Posterior cingulate gyrus (tissue), 11 donors: ENCODE measurements at places on chromosomes 12 and 14.
A peak's percentile ranks its signal among the peaks of the same experiment; 100 is the strongest.

- DNase-seq = no peak
Observed at GRCh38 chr14:69582212-69582611, 7.5 kb upstream of the CCDC177 start.

DNA sequence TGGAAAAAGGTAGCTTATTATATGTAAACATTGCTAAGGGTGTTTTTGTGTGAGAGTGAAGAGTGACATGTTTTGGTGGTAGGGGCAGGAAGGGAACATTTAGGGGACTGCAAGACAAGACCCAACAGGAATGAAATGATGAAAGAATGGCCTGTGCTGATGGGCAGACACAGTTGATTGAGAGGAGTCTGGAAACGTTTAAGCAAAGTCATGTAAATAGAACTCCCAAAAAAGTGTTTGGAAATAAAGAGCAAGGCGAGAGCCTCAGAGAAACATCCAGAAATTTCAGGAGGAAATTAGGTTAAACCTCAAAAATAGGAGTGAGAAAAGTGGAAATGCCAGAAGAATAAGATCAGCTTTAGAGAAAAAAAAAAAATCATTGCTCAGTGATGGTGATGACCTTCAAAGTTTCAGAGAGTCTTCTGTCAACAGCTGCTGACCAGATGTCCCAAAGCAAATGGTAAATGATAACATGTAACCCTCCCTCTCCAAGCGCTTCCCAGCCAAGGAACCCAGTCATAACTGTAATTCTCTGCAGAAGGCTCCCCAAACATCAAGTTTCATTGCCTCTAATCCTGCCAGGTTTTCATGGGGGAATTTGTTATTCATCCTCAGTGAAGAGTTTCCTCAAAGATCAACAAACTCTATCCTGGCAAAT, 223.2 kb upstream of the FAR2 start:
- no peak for DNase-seq

- no peak for DNase-seq
Observed at GRCh38 chr14:39956372-39956771, 524.1 kb upstream of the FBXO33 start.

- DNase-seq = no peak
Observed at GRCh38 chr14:100490252-100490651, 97.0 kb downstream of the BEGAIN start.

DNA sequence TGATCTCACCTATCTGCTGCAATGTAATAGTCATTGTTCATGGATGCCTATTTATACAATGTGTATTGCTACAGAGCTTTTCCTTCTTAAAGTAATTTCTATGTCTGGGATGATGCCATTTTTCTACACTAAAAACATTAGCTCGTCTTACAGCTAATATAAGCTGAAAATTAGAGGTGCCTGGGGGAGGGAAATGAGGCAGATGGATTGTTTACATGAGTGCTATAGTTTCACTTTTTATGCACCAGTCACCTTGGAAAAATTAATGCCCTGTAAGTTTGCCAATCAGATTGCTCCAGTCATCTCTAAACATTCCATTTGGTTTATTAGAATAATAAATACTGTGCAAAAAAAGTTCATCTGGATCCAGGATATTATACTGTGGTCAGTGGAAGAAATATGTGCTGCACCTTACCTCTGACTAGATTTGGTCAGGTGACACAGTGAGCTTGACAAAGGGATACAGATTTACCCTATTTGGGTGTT, 436.2 kb downstream of the RAD51B start:
- DNase-seq = no peak

DNA sequence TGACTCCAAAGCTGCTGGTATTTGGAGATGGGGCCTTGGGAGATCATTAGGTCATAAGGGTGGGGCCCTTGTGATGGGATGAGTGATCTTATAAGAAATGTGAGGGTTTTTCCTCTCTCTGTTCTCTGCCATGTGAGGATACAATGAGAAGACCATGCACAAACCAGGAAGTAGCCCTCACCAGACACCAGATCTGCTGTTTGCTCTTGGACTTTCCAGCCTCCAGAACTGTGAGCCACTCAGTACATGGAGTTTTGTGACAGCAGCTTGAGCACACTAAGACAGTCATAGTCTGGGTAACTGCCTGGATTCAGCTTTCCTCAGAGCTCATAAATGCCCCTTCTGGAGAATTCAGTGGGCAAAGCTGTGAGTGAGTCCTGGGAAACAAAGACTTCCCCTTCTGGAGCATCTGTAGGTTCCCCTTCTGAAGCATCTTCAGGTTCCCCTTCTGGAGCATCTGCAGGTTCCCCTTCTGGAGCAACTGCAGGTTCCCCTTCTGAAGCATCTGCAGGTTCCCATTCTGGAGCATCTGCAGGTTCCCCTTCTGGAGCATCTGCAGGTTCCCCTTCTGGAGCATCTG, 11.0 kb upstream of the PPP4R3A start:
- DNase-seq = no peak

DNA sequence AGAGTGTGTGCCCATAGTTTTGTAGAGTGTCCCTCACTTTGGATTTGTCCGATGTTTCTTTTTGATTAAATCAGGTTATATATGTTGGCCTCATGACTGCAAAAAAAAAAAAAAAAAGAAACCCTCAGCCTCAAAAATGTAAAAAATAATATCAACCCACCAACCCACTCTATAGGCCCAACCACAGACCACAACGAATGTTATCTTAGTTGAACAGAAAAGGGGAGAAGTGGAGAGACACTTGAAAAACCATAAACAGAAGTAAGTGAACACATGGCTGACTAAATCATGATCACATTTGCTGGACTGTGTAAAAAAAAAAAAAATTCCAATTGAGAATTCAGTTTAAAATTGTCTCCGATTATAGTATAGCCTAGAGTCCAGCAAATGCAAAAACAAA, 45.5 kb upstream of the ST8SIA1 start:
- no peak for DNase-seq

- DNase-seq = peak; percentile 19
Observed at GRCh38 chr12:44654646-44655639, 221.2 kb downstream of the NELL2 start.

- no peak for DNase-seq
Observed at GRCh38 chr12:32983968-32984367, 87.4 kb upstream of the PKP2 start.

GRCh38 chr14:99035268-99035667, 236.7 kb downstream of the BCL11B start:
- DNase-seq = no peak

DNA sequence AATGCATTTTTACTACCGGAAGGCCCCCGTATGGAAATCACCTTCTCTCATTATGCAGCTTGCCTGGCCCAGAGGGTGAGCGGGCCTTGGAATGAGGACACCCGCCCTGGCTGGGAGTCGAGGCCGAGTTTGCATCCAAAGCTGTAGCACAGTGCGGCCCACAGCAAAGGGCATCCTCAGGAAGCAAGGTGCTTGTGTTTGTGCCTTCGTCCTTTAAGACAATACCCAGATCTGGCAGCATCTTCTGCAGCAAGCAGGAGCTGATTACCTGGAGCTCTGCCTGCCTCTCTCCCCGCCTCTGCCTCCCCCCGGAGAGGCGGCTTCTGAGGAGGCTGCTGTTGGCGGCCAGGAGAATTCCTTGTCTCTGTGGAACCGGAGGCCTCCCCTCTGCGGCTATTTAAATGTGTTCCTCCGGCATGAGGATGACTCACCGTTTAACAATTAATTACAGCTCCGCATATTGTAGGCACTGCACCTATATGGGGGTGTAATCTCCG, 145.3 kb downstream of the CACNA1C start:
- DNase-seq = peak; percentile 39

- DNase-seq = no peak
Observed at GRCh38 chr12:11823043-11823442, 173.6 kb downstream of the ETV6 start.

DNA sequence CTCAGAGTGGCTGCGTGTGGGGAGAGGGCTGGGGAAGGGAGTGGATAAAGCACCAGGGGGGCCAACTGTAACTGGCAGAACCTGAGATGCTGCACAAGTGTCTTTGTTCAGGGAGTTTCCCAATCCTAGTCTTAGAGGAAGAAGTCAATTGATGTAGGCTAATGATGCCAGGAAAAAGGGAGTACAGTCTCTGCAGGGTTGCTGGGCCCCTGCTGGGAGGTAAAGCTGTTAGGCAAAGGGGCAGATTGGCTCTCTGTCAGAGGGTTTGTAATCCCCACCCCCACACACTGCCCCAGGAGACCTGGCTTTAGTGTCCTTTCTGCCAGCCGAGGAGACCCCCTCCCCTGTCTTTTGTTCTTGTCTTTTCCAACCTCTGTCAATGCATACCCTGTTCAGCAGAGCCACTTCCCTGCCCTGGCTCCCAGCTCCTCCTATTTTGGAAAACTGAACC, 178.4 kb downstream of the KCNA5 start:
- DNase-seq = no peak

DNA sequence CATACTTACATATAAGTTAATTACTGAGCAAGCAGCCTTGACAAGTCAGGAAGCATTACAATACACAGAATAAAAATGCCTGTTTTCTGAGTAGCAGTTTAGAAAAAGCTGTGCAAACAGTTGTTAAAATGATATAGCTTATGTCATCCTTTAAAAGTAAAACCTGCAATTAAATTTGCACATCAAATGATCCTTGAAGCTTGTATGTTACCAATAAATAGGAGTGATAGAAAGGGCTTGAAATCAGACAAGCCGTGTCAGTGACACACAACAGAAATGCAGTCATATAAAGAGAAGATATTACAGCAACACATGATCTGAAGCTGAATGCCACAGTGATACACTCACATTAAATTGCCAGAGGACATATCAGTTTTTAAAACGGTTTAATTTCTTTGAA, 70.0 kb downstream of the EPS8 start:
- no peak for DNase-seq

- DNase-seq = peak; percentile 82
Observed at GRCh38 chr12:1936406-1937320, 18.2 kb upstream of the CACNA2D4 start.

- no peak for DNase-seq
Observed at GRCh38 chr14:75877884-75878283, 103.9 kb downstream of the TGFB3 start.

- DNase-seq = no peak
Observed at GRCh38 chr12:24421759-24422158, 472.3 kb upstream of the SOX5 start.

DNA sequence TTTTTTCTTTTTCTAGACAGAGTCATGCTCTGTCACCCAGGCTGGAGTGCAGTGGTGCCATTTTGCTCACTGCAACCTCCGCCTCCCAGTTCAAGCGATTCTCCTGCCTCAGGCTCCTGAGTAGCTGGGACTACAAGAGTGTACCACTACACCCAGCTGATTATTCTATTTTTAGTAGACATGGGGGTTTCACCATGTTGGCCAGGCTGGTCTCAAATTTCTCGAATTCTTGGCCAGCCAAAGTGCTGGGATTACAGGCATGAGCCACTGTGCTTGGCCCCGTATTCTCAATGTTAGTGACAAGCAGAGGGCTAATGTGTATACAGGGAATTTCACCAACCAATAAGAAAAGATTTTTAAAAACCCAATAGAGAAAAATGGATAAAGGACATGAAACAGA, 8.4 kb downstream of the PLBD2 start:
- DNase-seq = no peak

DNA sequence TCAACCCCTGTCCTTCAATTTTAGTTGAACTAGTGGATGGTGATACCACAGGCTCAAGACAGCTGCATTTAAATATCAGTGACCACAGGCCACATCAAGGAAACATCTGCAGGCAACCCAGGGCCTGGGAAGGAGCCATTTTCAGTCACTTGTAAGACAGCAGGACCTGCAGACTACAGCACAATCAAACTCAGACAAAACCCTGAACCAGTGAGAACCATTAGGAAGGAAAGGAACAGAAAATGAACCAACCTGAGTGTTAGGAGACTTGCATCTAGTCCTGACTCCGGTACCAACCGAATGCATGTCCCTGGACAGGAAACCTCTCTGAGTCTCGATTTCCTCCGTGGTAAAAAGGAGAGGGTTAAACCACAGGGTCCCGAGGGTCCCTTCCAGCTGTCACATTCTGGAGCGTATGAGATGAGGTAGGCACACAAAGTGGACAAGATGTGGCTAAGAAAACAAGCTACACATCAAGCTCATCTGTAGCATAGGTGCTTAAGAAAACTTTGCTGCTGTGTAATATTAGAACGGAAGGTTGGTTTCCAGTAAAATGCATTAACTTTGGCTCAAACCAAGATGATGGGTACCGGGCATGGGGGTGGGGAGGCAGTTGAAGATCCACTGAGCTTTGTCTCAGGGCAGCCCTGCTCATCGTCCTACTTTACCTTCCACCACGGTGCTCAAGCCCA, 1.6 kb upstream of the CDKN1B start:
- DNase-seq = no peak

DNA sequence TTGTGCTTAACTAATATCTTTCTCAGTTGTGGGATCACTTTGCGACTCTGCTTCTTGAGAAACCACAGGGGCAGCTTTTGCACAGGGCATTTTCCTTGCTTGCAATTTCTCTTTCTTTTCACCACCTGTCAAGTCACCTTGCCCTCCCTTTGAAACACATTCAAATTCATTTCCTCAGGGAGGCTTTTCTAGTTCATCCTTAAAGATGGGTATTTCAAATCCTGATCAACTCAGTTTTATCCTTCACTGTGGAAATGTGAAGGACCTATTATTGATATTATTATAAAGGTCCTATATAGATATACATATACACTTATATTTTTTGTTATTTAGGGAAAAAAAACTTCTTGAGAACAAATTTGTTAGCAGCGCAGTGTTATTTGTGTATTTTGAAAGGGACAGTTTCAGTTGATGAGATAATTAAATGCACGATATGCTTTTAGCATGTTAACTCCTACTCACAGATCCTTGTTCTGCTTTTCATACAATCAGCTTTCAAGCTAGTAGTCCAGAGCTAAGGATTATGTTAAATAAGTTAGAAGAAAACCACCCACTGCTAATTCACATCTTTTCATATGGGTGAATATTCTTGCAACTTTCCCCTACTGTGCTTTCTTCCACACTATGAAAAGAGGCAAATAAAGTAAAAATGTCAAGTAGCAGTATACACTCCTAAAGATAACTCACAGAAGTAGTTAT, 501.4 kb upstream of the RGS6 start:
- DNase-seq = no peak

DNA sequence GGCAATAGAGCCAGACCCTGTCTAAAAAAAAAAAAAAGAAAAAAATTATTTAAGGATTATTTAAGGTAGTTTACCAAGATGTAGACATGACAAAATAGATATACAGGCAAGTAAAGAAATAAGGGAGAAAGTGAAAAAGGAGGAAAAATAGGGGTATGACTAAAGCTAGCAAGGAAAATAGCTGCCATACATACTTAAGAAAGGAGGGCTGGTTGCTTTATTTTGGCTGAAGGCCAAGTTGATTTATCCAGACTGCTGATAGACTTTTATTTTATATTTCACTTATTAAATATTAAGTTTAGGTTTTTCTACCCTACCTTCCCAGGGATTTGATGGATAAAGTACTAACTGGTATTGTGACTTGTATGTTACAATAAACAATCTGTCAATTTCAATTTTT, 8.3 kb upstream of the AEBP2 start:
- DNase-seq = no peak

- no peak for DNase-seq
Observed at GRCh38 chr14:46036099-46036498, 615.5 kb downstream of the RPL10L start.

GRCh38 chr14:31336646-31337045, 83.7 kb downstream of the HEATR5A start:
- no peak for DNase-seq

GRCh38 chr12:13992585-13992984, 11.2 kb upstream of the GRIN2B start:
- DNase-seq = no peak

GRCh38 chr12:94722664-94723063, 72.3 kb upstream of the TMCC3 start:
- no peak for DNase-seq
